NCI-H2081 treated with DMSO at 0.1 percent for 48 hours (cell line): ENCODE measurements at places on chromosomes 11 and 22.

DNA sequence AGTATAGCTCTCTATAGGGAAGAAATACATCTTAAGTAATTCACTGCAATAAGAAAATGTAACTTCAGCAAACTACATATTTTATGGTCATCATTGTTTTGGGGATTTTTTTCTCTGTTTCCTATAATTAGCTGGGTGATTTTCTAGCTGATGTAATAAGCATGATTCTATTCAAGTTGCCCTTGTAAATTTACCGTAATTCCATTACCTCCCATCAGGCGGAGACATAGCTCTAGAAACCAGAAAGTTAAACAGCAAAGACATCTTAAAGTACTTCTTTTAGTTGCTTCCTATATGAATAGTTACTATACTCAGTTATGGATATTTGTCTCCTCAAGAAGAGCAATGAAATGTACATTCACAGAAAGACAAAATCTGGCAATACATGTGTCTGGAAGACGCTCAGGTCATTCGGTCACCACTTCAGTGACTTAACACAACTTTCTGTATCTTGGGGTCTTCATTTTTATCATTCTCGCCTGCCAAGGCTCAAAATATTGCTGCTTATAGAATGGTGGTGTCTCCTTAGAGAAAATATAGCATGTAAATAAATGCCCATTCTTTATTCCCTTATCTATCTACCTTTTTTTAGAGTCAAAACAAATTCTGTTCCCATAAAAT lies 239.9 kb upstream of the ZC3H12C start:
- peak; percentile 31 for DNase-seq

GRCh38 chr11:14672635-14673034 lies 29.0 kb downstream of the PDE3B start:
- no peak for DNase-seq

GRCh38 chr11:45834298-45834756 lies 12.9 kb upstream of the CRY2 start:
- no peak for DNase-seq

DNA sequence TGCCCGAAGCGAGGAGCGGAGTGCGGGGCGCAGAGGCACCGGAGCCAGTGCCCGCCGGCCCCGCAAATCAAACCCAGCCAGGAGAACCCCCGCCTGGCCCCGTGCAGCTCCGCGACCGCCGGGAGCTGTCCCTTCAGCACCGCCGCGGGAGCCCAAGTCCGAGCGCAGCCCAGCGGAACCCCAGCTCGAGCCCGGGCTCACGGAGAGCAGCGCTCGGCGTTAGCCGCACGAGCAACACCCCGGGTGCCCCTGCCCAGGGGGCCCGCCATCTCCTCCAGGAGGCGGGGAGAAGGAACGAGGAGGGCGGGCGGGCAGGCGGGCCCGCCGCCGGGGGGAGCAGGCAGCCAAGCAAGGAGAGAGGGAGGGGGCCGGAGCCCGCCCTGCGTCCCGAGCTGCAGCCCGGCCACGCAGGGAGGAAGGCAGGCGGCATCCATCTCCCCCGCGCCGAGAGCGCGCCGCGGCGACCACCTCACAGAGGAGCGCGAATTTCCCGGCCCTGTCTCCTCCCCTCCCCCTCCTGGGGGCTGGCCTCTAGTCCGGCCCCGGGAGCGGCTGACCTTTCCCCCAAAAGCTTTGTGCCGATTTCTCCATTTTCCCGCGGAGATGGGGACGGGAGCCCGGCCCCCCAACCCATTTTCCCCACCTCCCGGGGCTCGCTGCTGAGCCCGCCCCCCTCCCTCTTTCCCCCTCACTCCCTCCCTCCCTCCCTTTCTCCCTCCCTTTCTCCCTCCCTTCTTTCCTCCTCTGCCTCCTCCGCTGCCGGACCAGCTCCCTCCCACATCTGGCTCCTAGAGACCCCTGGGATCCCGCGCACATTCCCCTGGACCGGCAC lies 621 bp downstream of the KCNC1 start:
- DNase-seq: no peak

DNA sequence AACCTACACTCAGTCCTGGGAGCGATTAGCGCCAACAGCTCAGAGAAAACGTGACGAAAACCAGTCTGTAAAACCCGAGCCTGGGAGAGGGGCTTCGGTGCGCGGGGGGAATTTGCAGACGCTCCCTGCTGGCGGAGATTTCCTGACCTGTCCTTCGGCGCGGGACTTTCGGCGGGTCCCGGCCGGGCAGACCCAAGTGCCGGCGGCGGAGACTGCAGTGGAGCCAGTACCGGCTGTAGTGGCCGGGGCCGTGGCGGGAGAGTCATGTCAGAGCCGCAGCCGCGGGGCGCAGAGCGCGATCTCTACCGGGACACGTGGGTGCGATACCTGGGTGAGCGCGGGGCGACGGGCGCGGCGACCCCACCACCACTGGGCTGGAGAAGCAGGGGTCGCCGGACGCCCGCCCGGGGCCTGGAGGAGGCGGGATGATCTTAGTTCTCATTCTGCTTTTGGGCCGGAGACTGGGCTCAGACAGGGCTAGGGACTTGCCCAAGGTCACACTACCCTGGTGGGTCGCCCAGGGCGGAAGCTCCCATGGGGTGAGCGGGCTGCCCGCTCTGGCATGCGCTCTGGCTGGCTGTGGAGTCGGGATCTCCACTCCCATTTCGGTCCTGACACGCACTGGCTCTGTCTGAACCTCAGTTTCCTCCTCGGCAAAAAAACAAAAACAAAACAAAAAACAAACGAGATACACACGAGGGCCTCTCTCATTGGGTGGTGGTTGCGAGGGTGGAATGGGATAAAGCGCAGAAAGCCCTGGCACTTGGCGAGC lies at the start of gene MTFP1:
TSS of gene MTFP1 (plus strand) at position 153 of the 772 bp plus-strand sequence. CDS start at position 265, 112 bp downstream.
- DNase-seq: no peak

DNA sequence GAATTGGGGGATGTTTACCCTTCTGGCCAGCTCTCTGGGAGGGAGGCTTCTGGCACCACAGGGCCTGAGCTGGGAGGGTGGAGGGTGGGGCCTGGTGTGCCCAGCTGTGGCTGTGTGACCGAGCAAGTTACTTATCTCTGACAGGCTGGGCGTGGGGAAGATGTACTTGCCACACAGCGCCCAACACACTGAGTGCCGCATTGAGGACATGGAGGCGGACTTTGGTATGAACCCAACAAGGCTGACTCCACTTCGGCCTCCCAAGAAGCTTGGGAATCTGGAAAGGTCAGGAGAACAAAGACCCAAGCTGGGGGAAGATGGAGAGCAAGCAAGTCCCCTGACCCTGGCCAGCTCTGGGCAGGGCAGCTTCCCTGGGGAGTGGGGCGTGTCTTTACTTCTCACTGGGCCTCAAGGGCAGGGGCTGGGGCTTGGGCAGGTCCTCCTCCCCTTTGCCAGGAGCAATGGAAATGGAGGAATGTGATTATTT lies 2.4 kb upstream of the MGAT3 start:
- DNase-seq: no peak

GRCh38 chr11:69008737-69009440 lies 4.2 kb downstream of the MRGPRF start:
- no peak for DNase-seq

- no peak for DNase-seq
Observed at GRCh38 chr11:102360681-102361080, 13.7 kb downstream of the BIRC2 start.

DNA sequence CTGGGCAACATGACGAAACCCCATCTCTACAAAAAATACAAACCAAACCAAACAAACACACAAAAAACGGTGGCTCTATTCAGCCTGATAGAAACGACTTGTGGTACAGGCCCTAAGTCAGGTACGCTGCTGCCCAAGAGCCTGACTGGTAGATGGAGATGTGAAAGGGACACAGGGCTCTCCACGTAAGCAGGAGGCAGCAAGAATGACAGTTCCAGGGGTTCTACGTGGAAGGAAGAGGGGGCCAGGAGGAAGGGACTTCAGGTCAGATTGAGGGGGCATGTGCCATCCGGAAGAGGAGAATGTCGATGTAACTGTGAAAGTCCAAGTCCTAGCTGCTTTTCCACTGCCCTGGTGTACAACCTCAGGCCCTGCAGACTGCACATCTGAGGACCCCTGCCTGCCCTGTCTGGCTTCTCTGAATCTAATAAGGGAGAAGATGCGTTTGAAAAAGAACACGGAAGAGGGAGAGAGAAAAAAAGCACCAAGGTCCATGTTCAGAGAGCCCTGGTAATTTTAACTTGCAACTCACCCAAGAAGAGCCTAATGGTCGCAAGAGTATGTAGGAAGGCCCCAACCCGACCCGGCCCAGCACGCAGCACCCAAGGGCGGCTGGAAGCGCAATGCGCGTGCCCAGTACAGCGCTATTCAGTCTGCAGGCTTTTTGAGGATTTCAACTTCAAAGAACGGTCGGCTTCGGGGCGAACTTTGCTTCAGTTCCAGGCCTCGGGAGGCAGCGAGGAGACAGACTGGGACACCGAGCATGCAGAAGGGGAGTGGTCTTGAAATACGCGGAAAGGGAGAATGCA lies 909 bp upstream of the ZNRD2 start:
- no peak for DNase-seq

DNA sequence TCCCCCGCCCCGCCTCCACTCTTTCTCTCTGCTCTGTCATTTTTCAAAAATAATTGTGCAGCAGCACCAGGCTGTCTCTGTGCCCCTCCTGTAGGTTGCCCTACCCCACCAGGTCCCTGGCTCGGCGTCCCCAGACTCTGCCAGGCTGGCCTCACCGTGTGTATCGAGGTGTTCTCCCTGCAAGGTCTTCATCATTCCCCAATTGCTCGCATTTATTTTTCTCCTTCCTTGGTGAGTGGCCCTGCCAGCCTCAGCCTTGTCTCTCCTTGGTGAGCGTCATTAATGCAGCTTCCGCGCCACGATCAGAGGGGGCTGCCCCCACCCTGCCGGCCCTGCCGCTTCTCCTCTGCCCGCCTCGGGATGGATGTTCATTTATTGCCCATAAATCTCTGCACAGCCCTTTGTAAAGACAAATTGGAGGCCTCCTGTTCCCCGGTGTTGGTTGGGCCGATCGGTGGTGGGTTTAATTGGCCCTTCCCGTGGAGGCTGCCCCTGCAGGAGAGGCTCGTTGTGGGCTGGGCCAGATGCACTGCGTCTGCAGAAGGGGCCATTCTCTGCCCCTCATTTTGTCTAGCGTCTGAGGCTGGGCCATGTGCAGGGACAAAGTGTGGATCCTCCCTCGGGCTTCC lies 33.2 kb downstream of the RTN4R start:
- DNase-seq: no peak

GRCh38 chr11:4072668-4073285 lies 21.8 kb upstream of the RRM1 start:
- DNase-seq: peak; percentile 65

DNA sequence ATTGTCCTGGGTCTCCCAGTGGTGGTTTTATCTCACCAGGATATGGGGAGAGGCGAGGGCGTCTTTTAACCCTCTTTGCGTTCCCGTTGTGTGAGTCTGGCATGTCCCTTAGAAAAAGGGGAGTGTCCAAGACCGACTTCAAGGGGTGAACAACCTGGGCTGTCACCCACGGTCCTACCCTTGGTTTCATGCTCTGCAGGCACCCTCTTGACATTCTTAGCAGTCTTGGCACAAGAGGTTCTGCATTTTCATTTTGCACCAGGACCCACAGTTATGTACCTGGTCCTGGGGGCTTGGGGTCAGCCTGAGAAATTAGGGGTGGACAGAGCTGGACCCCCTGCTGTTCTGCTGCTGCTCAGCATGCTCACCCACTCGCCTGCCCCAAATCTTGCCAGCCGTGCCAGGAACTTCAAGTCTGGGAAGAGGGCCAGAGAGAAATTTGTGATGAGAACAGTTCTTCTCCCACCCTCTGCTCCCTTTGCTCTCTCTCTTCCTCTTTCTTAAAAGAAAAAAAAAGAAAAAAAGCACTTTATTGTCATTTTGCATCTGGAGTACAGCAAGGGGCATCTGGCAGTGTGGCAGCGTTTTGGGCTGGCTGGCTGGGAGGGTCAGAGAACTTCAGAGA lies 471.2 kb downstream of the MIAT start:
- DNase-seq: no peak

DNA sequence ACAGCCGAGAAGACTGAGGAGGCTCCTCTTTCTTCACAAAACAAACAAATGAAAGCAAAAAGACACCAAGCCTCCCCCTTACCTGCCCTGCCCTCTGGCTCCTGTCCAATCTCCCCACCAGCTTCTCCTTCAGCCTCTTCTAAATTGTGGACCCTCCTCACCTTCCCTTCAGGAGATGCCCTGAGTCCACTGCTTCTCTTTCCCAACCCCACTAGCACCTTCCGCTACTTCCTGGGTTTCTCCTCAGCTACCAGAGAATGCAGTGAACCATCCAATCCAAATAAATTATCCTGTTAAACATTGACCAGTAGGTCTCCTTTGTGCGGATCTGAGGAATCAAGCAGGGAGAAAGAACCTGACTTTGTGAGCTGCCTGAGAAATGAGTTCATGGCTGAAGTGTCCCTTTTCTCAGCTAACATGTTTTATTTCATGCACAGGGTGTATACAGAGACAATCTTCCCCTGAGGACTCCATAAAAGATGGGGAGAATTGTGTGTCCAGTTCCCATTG lies 63.2 kb upstream of the VPREB1 start:
- no peak for DNase-seq

GRCh38 chr22:23012081-23012622 lies 58.2 kb upstream of the GNAZ start:
- DNase-seq: no peak

- DNase-seq: no peak
Observed at GRCh38 chr11:62702246-62702645, 5.0 kb downstream of the BSCL2 start.

- DNase-seq: no peak
Observed at GRCh38 chr22:42732081-42732480, 11.4 kb upstream of the A4GALT start.
